ENCODE measurements at places on chromosomes 4 and X. TPM values are rescaled to one million over a fixed set of nuclear protein-coding genes. Genes with fewer than 3 reads are reported as not detected.

Gene GSTCD
- total RNA-seq, result 11.3 TPM

Gene TBC1D14
- 37.0 TPM for total RNA-seq

Gene GPC4
- total RNA-seq, result 1.3 TPM

Gene BEX2
- total RNA-seq, result 14.0 TPM

Gene ADH1C
- not detected for total RNA-seq

Gene STPG2
- not detected for total RNA-seq

Gene FRG1
- 35.1 TPM for total RNA-seq

Data from Daoy (cell line).